ENCODE measurements at places on chromosomes 2 and 18.

- no peak for DNase-seq
Measured at GRCh38 chr2:55157474-55157884, 74.6 kb downstream of the CLHC1 start.

DNA sequence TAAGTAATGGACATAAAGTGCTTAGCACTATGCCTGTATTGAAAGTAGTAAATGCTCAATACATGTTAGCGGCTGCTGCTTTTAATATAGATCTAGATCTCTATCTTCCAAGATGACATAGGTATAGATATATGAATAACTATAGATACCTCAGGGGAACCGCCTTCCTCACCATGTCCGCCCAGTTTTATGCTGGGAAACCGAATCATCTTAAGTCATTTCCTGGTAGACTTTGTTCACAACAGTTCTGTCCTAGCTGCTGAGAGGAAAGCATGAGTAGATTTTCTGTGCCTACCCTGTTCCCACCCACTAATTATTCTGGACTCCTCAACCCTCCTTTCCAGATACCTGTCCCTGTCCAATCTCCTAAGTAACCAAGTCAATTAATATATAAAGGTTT lies 21.6 kb upstream of the ITM2C start:
- DNase-seq, result no peak

GRCh38 chr2:169034256-169034655 lies 3.1 kb upstream of the ABCB11 start:
- DNase-seq, result no peak

DNA sequence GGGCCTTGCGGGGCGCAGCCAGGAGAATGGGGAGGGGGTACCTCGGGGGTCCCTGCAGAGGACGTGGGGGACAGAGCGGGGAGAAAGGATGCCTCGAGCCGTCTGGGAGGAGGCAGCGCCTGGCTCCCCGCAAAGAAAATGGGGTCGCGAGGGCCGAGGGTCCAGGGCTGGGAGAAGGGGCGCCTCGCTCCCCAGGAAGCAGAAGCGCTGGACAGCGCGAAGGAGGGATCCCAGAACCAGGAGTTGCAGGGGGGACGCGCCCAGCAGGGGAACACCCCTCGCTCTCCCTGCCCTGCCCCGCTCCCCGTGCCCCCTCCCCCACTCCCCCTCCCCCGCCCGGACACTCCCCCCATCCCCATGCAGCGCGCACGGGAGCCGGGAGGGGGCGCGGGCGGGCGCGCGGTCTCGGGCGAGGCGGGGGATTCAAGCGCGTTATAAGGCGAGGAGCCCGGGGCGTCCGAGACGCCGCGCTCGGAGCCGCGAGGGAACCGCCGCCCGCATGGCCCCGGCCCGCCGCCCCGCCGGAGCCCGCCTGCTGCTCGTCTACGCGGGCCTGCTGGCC lies at the start of gene ERFE:
Gene ERFE (plus strand): TSS at position 462 of the 562 bp plus-strand sequence. CDS start 38 bp downstream, at position 500.
- no peak for DNase-seq

- DNase-seq, result no peak
Measured at GRCh38 chr2:46230677-46231425, 66.4 kb upstream of the EPAS1 start.

GRCh38 chr2:6352906-6353515 lies 512.7 kb downstream of the CMPK2 start:
- no peak for DNase-seq

- DNase-seq, result no peak
Measured at GRCh38 chr2:160328811-160329527, 128.9 kb upstream of the ITGB6 start.

DNA sequence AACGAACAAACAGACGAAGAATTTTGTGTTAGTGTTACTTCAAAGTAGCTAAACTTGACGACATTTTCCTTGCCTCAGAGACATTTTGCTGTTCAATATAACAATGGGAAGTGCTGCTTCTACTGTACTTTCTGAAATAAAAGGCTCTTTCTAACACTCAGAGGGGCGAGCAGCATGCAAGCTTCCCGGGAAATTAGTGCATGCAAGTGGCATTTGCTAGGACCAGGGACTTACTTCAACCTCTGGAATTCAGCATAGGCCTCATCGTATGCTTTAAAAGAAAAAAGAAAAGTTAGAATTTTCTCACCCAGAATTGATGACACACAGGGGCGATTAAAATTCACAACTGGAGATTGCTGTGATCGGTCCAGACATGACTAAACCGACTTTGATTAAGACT lies 62.5 kb upstream of the LPIN2 start:
- no peak for DNase-seq

DNA sequence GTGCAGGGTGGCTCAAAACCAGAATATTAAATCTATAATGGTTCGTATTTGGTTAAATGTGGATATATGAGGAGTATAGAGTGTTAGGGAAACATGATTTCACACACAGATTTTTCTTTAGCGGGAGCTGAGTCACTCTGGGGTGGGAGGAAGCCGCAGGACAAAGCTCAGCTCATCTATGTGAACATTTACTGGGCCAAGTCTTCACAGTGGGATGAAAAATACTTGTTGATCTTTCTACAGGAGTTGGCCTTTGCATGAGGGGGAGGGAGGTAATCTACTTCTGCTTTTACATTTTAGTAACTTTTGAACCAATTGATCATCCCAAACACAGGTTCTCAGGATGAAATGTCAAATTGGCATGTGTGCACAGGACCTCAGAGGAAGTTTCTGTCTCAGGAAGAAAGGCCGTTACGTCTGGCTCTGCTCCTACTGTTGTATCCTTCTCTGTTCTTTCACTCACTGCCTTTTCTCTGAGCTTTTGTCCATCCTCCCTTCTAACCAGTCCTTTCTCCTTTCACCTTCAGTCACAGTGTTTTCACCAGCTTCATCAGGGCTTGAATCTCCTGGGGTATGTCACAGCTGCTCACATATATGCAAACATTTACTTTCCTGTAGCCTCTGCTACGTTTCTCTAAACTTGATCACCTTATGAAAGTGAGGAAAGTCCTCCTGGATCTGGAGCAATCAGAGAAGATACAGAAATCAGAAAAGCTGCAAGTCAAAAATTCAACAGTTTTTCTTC lies 943.3 kb upstream of the FANCL start:
- no peak for DNase-seq

- DNase-seq, result no peak
Measured at GRCh38 chr2:197800091-197800490, 4.3 kb upstream of the PLCL1 start.

GRCh38 chr18:3211236-3211992 lies 8.4 kb downstream of the MYOM1 start:
- DNase-seq, result no peak

DNA sequence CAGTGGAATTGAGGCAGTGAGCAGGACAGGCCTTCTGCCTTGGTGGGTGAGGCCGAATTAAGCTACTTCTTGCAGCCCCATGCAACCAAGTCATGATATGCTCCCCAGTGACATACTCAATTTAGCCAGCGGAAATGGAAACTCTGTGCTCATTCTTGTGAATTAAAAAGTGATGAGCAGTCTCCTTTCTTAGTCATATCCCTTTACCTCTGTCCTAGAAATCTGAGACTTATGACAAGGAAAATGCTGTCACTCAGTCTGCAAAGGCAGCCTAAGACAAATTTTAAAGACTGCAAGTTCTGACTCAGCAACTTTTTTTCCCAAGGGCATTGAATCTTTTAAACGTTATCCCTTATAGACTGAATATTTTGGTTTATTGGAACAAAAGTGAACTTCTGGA lies 218.2 kb downstream of the SH3BP4 start:
- DNase-seq, result no peak

DNA sequence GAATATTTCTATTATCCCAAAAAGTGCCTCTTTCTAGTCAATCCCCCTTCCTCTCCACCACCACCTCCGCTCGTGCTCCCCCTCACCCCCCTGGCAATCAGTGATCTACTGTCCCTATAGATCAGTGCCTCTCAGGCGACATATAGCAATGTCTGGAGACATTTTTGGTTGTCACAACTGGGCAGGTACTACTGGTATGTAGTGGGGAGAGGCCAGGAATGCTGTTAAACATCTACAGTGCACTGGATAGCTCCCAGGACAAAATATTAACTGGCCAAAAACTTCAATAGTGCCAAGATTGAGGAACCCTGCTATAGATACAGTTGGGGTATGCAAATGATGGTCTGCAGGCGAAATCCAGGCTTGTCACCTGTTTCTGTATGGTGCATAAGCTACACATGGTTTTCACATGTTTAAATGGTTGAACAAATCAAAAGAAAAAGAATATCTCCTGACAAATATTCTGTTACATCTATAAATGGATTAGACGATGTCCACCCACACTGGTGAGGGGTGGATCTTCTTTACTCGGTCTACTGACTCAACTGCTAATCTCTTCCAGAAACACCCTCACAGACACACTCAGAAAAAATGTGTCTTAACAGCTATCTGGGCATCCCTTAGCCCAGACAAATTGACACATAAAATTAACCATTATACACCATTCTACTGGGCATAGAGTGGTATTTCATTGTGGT lies 25.5 kb downstream of the DPYSL5 start:
- DNase-seq, result no peak

DNA sequence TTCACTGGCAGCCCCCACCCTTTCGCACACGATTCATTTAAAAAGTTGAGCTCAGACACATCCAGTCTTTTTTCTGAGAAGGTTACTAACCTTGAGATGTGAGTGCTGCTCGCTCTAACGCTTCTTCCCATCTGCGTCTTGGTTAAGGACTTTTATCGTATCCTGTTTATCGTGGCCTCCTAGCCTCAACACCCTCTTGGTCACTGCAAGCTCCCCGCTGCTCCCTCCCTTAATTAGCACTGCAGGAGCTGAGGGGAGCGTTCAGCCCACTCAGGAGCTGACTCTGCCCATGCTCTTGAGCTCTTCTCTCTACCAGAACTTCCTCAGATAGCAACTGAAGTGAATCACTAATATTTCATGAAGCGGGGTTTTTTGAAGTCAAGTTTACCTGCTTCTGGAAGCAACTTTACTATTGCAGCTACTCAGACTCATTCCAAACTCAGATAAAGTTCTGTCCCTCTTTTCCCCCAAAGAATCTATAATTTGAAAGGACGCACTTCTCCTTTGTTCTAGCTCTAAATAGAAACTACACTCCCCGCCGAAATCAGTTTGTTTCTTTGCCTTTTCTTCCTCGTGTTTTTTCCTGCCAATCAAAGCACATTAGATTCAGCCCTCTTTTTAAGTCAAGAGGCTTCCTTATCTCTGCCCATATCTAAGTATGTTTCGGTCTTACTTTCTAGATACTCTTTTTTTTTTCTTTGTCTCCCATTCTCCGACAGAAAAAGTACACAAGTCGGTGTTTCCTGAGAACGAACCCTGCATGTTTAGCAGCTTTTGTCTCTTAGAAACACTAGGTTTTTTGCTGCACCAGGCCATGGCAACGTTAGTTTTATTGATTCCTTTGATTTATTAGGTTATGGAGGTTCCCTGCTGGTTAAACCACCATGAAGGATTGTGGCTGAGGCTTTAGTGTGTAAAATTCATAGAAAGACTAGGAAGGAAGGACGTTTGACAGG lies 9.3 kb upstream of the CD226 start:
- DNase-seq, result no peak

DNA sequence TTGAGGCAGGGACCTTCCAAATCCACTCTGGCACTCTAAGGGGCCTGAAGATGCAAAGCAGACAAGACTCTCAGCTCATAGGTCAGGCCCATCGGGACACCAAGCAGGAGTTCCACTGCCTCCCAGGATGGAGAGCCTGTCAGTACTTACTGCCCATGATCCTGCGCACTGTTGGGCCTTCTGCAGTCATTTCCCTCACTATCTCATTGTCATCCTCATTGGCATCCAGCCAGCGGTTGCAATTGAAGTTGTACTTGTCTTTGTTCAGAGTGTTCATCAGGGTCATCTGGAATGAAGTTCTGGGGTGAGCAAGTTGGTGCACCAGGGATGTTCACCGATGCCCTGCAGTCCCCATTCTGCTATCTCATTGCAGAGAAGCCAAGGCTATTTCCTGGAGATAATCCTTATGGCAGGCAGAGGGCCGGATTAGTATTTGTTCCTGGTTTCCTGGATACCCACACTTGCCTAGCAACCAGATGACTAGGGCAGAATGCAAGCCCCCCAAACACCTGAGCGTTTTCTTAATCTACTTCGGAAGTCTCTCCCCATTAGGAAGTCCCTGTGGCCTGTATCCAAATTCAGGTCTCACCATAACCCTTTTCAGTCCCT lies 65.1 kb downstream of the LOXHD1 start:
- no peak for DNase-seq

DNA sequence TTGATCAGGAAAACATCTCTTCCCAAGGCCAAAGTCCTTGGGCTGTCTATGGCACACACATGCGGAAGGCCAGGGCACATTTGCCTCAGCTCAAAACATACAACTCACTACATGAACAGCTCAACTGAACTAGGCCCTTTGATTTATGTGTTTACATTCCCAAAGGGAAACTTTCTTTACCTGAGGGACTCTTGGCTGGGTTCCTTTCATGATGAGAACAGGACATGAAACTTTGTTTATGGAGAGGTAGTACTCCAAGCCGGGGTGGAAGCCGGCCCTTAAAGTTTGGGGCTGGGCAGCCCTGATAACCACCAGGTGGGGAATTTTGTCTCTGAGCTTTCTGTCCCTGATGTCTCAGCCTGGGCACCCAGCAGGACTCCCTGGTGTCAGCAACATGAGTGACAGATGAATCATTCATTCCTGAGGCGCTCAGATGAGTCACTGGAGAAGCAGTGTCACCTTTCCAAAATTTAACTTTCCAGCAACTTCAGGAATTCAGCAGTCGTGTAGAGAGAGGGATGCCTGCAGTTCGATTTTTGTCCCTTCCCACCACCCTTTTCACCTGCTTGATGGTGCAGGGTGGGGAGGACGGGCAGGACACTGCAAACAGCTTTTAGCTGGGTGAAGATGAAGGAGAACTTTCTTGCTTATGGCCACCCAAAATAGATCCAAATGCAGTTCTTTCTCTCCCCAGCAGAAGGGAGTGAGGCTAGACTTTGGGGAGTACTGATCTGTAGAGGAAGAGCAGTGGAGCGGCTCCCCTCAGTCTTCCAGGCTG lies 331.6 kb downstream of the DYSF start:
- no peak for DNase-seq

- no peak for DNase-seq
Measured at GRCh38 chr18:48803518-48803917, 147.2 kb downstream of the SMAD7 start.

Data from stimulated activated CD8-positive, alpha-beta memory T cell treated with anti-CD3 and anti-CD28 coated beads, Interleukin-2, amount 100 ng/mL, for 1 hour (primary cell).